ENCODE measurements at places on chromosomes 6 and 20.

DNA sequence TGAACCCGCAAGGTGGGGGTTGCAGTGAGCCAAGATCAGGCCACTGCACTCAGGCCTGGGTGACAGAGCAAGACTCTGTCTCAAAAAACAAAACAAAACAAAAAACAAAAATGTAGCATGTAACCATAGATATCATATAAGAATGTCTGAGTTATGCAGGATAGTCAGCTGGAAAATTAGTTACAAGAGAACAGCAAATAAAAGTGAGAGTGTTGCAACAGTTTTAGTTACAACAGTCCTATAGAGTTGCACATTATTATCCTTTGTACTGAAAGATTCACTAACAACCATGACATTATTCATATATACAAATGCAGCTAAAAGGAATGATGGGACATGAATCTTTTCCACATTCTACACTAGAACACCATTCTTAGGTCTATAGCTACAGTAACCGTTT, 16.4 kb downstream of the RNF24 start:
- DNase-seq: no peak

DNA sequence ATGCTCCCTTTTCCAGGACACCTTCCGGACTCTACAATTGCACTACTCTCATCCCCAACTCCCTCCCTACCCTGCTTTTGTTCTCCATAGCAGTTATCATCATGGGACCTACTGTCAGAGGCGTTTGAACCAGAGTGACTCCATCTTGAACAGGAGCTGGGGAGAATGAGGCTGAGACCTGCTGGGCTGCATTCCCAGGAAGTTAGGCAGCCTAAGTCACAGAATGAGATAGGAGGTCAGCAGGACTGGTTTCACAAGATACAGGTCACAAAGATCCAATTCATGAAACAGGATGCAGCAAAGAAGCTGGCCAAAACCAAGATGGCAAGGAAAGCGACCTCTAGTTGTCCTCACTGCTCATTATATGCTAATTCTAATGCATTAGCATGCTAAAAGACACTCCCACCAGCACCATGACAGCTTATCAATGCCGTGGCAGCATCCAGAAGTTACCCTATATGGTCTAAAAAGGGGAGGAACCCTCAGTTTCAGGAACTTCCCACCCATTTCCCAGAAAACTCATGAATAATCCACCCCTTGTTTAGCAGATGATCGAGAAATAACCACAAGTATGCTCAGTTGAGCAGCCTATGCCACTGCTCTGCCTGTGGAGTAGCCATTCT, 15.6 kb downstream of the SLC13A3 start:
- DNase-seq: no peak

DNA sequence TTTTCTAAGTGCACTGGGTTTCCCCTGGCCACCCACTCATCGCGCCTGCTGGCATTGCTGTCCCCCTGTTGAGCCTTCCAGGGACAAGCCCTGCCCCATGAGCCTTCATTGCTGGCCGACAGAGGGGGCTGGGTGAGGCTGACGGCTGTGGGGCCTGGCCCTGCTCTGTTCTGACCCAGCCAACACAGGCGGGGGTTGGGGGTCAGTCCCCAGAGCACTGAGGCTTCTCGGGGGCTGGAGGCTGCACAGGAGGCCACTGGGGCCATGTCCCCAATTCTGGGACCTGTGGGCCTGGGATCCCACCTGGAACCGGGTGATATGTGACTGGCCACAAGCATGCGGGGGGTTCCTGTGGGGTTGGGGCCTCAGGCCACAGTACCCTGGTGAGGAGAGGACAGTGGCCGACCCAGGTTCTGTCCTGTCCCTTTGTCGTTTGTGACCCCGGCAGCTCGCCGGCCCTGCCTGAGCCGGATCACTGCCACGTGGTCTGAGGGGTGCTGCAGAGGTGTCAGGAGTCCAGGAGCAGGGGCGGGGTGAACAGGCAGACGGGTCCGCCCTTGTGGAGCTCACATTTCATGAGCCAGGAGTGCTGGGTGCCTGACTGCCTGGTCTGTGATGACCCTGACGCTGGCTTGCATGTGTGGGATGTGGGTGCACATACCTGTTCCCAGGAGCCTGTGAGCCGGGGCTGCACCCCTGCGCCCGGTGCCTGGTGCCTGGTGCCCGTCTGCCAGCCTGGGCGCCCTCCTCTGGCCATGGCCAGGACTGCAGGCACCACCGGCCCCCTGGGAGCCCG, 2.1 kb upstream of the COL20A1 start:
- DNase-seq: peak; percentile 37

- no peak for DNase-seq
These were observed 4.2 kb upstream of the ZC2HC1B start for GRCh38 chr6:143859891-143860660.

DNA sequence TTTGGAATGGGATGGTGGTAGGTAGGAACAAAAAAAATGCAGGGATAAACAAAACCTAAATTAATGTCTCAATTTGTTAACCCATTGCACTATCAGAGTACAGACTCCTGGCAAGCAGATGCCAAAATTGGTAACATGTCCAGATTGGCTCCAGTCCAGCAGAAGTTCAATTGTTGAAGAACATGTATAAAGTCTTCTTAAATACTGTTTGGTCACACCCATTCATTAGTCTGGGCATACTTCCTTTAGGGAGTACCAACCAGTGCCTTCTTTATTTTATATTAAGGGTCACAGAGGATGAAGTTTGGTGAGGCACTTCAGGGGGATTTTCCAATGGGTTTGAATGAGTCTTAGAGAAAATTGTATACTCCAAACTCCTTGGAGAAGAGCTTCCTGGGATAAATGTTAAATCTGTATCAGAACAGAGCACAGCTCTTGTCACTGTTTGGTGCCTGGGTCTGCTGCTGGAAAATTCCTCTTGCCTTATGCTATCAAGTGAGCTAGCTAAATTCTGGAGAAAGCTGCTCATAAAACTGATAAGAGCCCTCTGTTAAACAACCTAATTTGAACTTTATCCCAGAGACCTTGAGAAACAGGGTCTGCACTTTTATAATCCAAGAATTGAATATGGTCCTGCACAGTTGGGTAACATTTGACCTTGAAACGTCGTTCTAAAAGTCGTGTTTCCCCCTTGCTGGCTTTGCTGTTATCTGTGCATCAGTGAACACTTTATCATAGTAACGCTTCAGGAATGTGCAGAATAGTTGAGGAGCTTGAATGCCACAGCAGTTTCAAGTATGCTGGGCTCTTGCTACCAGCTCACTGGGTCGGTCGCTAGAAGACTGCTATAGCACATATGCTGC, 334.1 kb upstream of the CITED2 start:
- DNase-seq: no peak

- DNase-seq: no peak
These were observed 78.3 kb upstream of the CHD6 start for GRCh38 chr20:41696428-41696827.

GRCh38 chr6:11732036-11732631, 46.5 kb downstream of the ADTRP start:
- DNase-seq: no peak

- no peak for DNase-seq
These were observed 130.7 kb downstream of the DLL1 start for GRCh38 chr6:170160031-170160627.

DNA sequence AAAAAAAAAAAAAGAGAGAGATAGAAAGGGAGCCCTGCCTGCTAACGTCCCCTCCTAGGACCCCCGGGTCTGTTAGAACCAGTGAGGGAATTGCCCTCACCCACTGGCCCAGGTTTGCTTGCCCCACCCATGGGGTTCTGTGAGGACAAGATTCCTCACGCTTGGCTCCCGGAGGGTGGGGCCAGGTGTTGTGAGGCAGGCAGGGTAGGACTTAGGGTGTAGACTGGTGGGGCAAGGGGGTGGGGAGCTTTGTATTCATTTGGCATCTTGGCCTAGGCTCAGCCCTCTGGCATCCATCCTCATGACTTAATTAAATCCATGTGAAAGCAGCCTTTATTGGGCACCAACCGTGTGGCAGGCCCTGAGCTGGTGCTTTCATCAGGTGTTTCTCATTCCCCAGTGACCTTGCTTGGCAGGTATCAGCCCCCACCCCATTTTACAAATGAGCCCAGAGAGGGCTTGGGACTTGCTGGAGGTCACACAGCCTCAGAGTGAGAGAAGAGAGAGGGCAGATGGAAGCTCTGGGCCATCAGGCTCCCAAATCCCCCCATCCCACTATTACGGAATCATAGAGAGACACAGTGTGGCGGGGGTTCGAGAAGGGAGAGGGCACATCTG, 19.0 kb downstream of the RAB44 start:
- no peak for DNase-seq

- DNase-seq: no peak
These were observed 112.4 kb downstream of the HDGFL1 start for GRCh38 chr6:22681761-22682160.

- DNase-seq: no peak
These were observed 343.0 kb downstream of the CDKAL1 start for GRCh38 chr6:20877008-20877937.

DNA sequence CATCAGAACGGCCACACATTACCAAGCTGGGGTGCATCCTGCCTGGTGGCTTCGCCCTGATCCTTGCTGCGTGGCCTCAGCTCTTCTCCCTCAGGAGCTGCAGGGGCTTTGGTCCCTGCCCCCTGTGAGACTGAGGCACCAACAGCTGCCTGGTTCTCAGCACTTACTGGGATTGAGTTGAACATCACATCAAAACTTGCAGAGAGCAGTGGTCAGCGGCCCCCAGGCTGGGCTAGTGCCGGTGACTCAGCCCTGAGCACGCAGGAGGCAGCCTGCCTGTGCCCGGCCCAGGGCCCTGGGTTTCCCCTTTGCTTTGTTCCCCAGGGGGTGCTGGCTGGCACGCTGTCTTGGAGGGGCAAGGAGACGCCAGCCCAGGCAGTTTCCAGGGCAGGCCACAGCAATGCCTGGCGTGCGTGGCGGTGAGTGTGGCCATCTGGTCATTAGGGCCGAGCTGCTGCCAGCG, 63.3 kb downstream of the DLL1 start:
- peak; percentile 27 for DNase-seq

GRCh38 chr6:137711972-137712371, 155.1 kb upstream of the TNFAIP3 start:
- DNase-seq: no peak

DNA sequence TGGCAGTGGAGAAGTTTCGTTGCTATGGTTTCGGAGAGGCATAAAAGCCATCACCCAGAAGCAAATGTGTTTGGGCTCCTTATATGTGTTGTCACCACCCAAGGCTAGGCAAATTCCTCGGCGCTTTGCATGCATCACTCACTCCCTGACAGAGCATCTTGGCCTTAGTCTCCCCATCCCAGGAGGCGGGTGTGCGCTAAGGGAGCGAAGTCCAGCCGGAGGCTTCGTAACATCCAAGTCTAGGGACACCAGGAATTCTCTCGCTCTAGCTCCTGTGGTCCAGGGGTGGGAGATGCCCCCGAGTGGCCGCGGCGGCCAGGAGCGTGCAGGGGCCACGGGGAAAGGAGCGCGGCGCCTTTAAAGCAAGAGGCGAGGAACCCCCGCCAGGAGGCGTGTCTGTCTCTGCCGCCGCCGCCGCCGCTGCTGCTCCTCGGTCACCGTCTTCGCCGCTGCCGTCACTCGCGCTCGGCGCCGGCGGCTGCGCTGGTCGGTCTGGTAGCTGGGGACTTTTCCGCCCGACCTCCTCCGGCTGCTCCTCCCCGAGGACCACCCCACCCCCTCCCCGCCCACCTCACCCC, at the start of gene GRIK2:
TSS of gene GRIK2 (plus strand) at position 458 of the 578 bp plus-strand sequence.
- peak; percentile 75 for DNase-seq

- DNase-seq: no peak
These were observed 88.2 kb downstream of the COL12A1 start for GRCh38 chr6:75117701-75118100.

DNA sequence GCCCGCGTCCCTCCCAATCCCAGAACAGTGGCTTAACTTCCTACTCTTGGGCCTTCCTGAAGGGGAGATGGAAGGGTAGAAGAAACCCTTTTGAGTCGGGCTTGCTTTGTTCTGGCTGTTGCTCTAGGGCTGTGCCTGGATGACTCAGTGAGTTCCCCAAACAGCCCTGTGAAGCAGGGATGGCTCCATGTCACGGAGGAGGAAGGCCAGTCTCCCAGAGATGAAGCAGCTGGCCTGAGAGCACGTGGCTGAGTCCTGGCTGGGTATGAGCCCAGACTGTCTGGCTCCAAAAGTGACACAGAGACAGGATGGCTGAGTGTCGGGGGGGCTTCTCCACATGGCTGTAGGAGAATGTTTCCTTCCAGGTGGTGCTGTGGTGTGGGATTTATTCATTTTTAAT, 4.6 kb downstream of the SYTL3 start:
- DNase-seq: peak; percentile 79

DNA sequence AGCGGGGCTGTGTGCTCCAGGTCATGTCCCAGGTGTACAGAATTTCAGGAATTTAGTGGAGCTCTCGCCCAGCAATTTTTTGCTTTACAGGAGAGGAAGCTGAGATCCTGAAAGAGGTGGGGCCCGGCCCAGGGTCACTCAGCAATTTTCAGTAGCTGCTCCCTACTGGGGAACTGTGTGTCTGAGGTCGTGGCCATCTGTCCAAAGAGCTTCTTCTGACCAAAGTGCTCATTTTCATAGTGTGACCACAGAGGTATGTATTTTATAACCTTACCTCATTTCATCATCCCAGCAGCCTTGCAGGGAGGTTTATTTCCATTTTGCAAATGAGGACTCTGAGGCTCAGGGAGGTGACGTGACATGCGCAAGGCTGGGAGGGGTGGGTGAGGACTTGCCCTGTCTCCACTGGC, 46.3 kb downstream of the FAM209B start:
- no peak for DNase-seq

DNA sequence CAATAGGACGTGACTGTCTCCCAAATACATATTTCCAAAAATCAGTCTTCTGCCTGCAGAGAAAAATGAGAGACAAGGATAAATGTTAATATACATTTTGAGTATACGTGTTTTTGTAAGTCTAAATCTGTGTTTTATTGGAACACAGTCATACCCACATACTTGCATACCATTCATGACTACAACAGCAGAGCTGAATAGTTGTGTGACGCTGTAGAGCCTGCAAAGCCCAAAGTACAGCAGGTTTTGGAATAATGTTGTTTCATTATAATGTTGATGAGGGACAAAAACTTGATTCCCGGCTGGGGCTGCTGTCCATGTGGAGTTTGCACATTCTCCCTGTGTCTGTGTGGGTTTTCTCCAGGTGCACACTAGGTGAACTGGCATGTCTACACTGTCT, 23.8 kb upstream of the FBXO9 start:
- DNase-seq: no peak

DNA sequence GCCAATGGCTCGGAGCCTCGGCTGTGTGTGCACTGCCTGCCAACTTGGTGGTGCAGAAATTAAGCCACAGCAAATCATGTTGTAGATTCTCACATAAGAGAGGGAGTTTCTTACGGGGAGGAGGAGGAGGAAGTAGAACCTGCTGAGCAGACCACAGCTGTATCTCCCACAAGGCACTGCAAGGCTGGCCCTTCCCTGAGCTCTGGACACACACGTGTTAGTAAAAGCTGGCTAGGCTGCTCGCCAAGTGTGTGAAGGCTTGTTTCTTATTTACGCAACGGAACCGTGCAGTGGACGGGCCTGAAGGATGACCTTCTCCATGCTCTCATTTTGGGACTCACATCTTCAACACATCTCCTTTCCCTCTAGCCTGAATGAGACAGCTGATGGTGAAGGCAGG, 15.7 kb upstream of the QKI start:
- no peak for DNase-seq

DNA sequence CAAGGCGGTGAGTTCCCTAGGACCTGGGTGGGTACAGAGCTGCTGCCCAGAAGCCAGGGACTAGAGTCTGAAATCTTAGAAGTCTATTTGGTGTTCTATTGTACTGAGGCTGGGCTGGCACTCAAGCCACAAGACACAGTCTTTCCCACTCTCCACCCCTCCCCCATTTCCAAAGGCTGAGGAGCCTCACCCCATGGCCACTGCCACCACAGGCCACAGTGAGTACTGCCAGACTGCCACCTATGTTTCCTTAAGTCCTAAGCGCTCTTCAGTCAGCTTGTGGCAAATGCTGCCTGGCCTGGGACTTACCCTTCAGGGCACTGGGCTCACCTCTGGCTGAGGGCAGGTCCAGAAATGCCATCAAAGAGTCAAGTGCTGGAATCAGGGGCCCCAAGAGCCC, 469.3 kb downstream of the HAO1 start:
- no peak for DNase-seq

Data from cerebellum (tissue), 4 donors.